ENCODE measurements at places on chromosomes 2 and 18. TPM values are rescaled to one million over a fixed set of nuclear protein-coding genes. Genes with fewer than 3 reads are reported as not detected.

Gene ZC3H6
- total RNA-seq: 3.0 TPM

Gene EFR3B
- 0.77 TPM for total RNA-seq

Gene ABCG5
- not detected for total RNA-seq

Gene PLCL1
- 3.4 TPM for total RNA-seq

Gene SIX3
- total RNA-seq: not detected

Gene STARD6
- not detected for total RNA-seq

Gene INPP5D
- 43.3 TPM for total RNA-seq

Gene CTAGE1
- not detected for total RNA-seq

Gene TRIM43
- not detected for total RNA-seq

Gene SERPINB3
- not detected for total RNA-seq

Gene DCC
- not detected for total RNA-seq

Gene CCDC68
- total RNA-seq: 2.9 TPM

Gene MOGAT1
- not detected for total RNA-seq

Gene GAREM2
- total RNA-seq: 4.5 TPM

Gene NTSR2
- total RNA-seq: not detected

Gene ASB1
- 16.2 TPM for total RNA-seq

Gene NOSTRIN
- not detected for total RNA-seq

Gene RUFY4
- not detected for total RNA-seq

Gene FBXO41
- total RNA-seq: 1.2 TPM

Gene GPR35
- 0.33 TPM for total RNA-seq

Gene PIEZO2
- total RNA-seq: 11.2 TPM

Gene TCF23
- not detected for total RNA-seq

Gene FAM228A
- not detected for total RNA-seq

Gene DNER
- not detected for total RNA-seq

Gene MC4R
- not detected for total RNA-seq

Gene REG3A
- total RNA-seq: not detected

Gene CHRNG
- not detected for total RNA-seq

Gene SCN2A
- total RNA-seq: not detected

Gene DLX2
- total RNA-seq: not detected

Gene CCDC74B
- 1.6 TPM for total RNA-seq

Gene SPHKAP
- not detected for total RNA-seq

Gene SKA1
- 23.9 TPM for total RNA-seq

Gene OSBPL1A
- total RNA-seq: 16.5 TPM

Gene SP140
- not detected for total RNA-seq

Gene RGPD4
- 0.09 TPM for total RNA-seq

Gene FLACC1
- 1.4 TPM for total RNA-seq

Gene SLC19A3
- total RNA-seq: not detected

Gene BCL11A
- total RNA-seq: 0.92 TPM

Gene IL36B
- total RNA-seq: not detected

Gene ACKR3
- total RNA-seq: 24.0 TPM

Gene CRYGC
- not detected for total RNA-seq

Gene FAM161A
- 5.9 TPM for total RNA-seq

Gene TUBA4B
- not detected for total RNA-seq

Gene IL1B
- not detected for total RNA-seq

Gene CXCR1
- total RNA-seq: not detected

Gene GPR75
- 4.7 TPM for total RNA-seq

Gene MYOM1
- total RNA-seq: not detected

Gene MC5R
- not detected for total RNA-seq

Gene CLEC4F
- not detected for total RNA-seq

Gene CREG2
- total RNA-seq: 0.88 TPM

All from endothelial cell of umbilical vein (primary cell).